Skeletal muscle tissue (tissue), 5 donors: ENCODE measurements at places on chromosomes 7 and 10. TPM values are rescaled to one million over a fixed set of nuclear protein-coding genes. Genes with fewer than 3 reads are reported as not detected.

Gene AVL9
- total RNA-seq, result 17.7 TPM

Gene PTEN
- 76.2 TPM for total RNA-seq

Gene FAM221A
- 0.52 TPM for total RNA-seq

Gene FRAT1
- total RNA-seq, result 2.1 TPM

Gene SYT15B
- not detected for total RNA-seq

Gene MRLN
- 156 TPM for total RNA-seq

Gene CYP26C1
- total RNA-seq, result not detected

Gene AQP1
- total RNA-seq, result 67.8 TPM

Gene LIPJ
- 0.52 TPM for total RNA-seq

Gene PLA2G12B
- not detected for total RNA-seq

Gene FANK1
- not detected for total RNA-seq

Gene VOPP1
- 23.5 TPM for total RNA-seq

Gene PDE1C
- 2.1 TPM for total RNA-seq

Gene ZNF467
- 2.1 TPM for total RNA-seq

Gene OR6V1
- not detected for total RNA-seq

Gene KAT6B
- total RNA-seq, result 49.6 TPM

Gene CCDC3
- total RNA-seq, result 13.0 TPM

Gene DENND2A
- 32.4 TPM for total RNA-seq
